ENCODE measurements at places on chromosomes 3 and 15.
A peak's percentile ranks its signal among the peaks of the same experiment; 100 is the strongest.

GRCh38 chr3:114953215-114953799 lies 193.8 kb downstream of the ZBTB20 start:
- DNase-seq, result no peak

- peak; percentile 58 for DNase-seq
These were observed 49.1 kb downstream of the MYO9A start for GRCh38 chr15:72068856-72069255.

- DNase-seq, result no peak
These were observed 385.5 kb downstream of the IL20RB start for GRCh38 chr3:137343283-137343682.

- DNase-seq, result no peak
These were observed 8.8 kb downstream of the LRIG1 start for GRCh38 chr3:66492071-66492470.

DNA sequence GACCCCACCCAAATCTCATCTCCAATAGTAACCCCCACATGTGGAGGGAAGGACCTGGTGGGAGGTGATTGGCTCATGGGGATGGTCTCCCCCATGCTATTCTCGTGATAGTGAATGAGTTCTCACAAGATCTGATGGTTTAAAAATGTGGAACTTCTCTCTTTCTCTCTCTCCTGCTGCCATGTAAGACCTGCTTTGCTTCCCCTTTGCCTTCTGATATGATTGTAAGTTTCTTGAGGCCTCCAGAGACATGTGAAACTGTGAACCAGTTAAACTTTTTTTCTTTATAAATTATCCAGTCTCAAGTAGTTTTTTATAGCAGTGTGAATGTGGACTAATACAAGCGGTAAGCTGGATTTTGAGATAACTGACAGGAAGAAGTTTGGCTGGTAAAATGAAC lies 60.3 kb upstream of the MBNL1 start:
- peak; percentile 29 for DNase-seq

- no peak for DNase-seq
These were observed 176.2 kb upstream of the ANKRD28 start for GRCh38 chr3:15973940-15974339.

DNA sequence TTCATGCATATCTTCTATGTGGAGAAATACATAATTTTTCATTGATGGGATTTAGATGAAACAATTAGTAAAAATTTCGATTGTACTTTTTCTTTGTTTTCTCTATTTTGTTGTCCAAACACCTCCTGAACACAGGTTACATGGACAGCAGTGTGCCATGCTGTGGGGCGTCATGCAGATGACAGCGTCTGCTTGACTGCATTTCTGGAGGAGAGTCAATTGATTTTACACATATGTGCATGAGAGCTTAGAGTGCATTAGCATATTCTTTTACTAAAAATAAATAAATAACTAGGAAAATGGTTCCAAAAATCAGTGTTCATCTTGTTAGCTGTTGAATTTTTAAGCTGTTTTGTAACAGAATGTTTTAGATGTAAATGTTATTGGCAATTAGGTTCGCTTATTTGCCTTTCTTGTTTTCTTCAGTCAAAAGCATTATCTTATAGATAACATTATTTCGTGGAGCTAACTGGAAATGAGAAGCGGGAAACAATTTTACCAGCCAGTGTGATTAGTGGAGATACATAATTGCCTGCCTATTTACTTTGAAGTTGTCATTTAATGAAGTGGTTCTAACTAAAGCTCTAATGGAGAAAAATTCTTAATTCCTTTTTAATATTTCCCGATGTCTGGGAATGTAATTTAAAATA lies 82.7 kb upstream of the VGLL3 start:
- DNase-seq, result no peak

GRCh38 chr3:180092889-180093288 lies 56.2 kb upstream of the PEX5L start:
- DNase-seq, result no peak

- no peak for DNase-seq
These were observed 231.6 kb upstream of the UBE2E2 start for GRCh38 chr3:22971497-22971896.

GRCh38 chr3:25421747-25422146 lies 6.3 kb upstream of the RARB start:
- no peak for DNase-seq

DNA sequence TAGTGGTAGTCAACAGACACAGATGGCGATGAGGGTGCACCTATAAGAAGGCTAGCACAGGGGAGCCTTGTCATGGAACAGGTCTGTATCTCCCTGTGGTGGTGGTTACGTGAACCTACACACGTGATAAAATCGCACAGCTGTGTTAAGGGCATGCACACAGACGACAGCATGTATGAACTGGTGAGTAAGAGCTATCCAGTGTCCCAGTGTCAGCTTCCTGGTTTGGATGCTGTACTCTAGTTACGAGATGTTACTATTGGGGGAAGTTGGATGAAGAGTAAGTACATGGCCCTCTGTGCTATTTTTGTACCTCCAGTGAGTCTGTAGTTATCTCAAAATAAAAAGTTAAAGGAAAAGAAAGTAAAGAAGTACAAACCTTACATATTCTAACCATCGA lies 38.2 kb downstream of the MTMR10 start:
- DNase-seq, result no peak

GRCh38 chr3:52843108-52843865 lies 8.5 kb upstream of the MUSTN1 start:
- no peak for DNase-seq

DNA sequence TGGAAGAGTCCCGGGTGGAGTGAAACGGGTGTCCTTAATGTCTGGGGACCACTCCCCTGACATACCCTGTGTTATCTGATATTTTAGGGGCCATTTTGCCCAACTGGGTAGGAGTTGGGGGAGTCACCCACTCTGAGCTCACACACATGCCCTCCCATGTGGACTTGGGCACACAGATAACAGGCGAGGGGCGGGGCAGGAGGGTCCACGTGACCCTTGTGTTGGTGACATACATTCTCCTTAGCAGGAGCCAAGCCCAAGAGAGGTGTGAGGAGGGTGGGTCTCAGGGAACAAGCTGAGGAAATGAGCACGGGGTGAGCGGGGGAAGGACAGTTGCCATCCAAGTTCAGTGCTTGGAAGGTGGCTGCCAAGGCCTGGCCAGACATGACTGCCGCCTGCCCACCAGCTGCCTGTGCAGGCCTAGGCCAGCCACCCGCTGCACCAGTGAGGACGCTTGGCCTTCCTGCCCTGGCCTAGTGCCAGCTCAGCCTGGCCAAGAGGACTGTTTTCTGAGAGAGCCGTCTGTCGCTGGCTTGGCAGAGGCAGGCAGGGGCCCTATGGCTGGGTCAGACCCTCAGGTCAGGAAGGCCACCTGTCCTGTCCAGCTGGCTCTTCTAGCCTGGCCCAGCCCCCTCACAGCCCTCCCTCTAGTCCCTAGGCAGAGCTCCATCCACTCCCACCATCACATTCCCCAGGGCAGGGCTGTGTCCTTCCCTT lies 31.3 kb upstream of the TMEM115 start:
- peak; percentile 94 for DNase-seq

- DNase-seq, result peak; percentile 54
These were observed 16.0 kb downstream of the TNK2 start for GRCh38 chr3:195892105-195893043.

DNA sequence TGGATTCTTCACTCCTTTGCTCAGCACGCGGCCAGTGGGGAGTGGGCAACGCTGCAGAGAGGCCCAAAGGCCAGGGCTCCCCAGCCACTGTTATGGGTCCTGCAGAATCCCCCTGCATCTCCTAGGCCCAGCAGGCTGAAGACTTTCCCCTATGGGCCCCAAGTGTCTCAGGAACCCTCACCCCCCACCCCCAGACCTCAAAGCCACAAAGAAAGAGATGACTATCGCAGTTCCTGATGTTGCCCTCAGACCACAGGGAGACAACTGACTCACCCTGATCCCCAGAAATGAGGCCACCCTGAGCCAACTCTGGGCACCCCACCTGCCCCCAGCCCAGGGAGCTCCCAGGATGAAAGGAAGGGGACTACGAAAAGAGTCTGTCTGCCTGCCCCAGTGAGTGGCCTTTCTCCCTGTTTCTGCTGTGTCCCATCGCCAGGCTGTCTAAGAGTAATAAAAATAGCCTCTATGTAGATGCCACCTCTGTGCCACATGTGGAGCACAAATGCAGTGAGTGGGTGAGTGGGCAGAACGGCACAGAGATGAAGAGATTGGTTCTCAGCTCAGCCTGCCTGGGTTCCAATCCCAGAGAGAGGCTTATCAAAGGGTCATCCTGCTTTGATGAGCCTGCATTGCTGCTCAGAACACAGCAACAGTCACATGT lies 283.0 kb downstream of the UACA start:
- DNase-seq, result peak; percentile 62

DNA sequence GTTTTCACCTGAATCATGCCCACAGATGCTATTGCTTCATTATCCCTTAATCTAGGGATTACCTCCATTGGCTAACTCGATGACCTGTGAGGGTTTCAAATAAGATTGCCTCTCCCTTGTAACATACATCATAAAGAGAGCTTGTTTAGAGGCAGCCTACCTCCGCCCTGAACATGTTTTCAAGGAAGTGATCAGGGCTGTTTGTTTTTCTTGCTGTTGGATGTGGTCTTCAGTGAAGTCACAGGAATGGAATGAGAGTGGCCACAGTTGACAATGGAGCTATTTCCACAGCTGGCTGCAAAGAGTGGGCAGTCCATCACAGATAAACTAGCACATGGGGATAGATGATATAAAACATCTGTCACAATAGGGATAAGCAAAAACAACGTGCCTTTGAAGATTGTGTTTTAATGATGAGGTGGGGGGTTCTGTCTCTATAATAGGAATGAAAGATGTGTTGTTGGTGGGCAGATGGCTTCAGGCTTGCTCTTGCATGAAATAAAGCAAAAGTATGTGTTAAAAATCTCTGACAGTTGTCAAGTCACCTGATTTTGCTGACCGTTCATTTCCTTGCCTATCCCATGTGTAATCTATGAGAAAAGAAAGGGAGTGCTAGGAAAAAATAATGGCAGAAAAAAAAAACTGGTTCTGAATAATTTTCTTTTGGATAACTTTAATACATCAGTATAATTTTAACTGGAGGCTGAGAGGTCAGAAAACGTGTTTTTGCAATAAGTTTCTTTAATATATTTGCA lies 642.3 kb downstream of the RBMS3 start:
- no peak for DNase-seq
